ENCODE measurements at places on chromosomes 16 and 17.

DNA sequence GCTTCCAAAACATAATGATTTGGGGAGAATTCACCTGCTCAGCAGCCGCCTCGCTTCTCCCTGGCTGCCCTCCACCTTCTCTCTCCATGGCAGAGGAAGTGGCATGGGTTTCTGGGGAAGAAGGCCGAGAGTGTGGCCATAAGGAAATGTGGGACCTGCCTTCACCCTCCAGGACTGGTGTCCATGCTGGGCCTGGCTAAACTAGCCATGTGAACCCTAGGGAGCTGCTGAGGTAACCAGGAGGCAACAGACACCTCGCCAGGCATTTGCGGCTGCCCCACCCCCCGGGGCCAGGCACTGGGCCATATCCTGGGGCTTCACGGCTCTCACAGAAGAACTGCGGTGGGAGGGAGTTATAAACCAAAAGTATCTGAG lies 9.9 kb upstream of the CMTM4 start:
- DNase-seq = no peak

DNA sequence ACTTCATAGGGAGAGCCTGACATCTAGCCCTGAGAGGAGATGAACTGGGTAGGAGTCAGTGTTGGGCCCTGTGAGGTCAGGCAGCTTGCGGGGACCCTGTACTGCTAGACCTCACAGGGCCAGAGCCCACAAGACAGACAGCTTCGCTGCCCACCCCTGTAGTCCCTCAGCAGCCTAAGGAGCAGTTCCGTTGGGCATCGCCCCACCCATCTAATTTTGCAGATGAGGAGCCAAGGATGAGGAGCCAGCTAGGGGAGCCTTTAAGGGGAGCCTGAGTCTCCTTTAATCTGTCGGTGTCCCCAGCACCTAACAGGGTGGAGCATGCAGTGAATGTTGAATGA lies 755 bp upstream of the TUFM start:
- no peak for DNase-seq

DNA sequence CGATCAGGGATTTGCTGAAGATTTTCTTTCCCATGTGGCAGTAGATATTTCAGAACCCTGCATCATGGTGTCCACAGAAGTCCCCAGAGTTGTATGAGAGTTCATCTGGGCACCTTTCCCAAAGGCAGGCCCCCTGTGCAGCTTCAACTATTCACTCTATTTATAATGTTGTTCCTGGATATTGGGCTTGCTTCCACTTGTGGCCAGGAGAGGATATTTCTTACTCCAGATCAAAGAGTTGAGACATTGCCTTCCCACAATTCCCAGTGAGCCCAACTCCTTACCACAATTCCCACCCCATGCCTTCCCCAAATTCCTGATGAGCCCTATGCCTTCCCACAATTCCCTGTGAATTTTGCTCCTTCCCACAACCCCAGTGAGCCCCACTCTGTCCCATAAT lies 206.9 kb downstream of the WWOX start:
- no peak for DNase-seq

GRCh38 chr16:84827131-84827574 lies 7.4 kb downstream of the CRISPLD2 start:
- no peak for DNase-seq

DNA sequence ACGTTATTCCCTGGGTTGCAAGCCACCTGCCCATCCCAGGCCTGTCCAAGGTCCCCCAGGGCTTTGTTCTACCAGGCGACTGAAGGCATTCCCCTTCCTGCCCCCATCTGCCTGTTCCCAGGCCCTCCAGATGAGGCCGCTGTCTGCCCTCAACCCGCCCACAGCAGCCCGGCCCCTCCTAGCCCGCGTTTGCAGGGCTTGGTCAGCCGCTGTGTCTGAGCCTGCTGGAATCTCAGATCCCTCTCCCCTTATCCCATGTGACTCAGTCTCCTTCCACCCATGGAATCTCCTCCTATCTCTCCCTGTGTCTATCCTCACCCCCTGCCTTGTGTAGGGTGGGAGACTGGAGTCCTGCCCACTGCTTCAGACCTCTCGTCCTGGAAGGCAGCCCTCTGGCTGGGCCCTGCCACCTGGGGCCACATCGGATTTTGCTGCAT lies 186.0 kb upstream of the TNRC6C start:
- peak; percentile 62 for DNase-seq

- no peak for DNase-seq
Measured at GRCh38 chr17:5813357-5813756, 229.0 kb upstream of the NLRP1 start.

- no peak for DNase-seq
Measured at GRCh38 chr17:42904110-42904469, 3.5 kb downstream of the G6PC1 start.

DNA sequence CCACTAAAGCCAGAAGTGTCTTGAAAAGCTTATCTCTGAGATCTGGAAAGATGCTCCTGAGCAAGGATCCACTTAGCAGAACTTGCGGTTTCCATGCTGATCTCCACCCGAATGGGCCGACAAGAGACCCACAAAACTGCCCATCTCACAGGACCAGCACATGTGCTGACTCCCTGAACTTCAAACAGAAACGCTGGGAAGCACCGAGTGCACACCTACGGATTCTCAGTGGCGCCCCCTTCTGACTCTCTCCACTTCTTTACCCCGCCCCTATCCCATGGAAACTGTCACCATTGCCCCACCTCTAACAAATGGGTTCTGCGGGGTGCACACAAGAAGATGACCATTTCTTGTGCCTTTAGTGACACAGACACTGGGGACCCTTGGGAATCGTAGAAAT lies 21.4 kb downstream of the CDRT4 start:
- no peak for DNase-seq

DNA sequence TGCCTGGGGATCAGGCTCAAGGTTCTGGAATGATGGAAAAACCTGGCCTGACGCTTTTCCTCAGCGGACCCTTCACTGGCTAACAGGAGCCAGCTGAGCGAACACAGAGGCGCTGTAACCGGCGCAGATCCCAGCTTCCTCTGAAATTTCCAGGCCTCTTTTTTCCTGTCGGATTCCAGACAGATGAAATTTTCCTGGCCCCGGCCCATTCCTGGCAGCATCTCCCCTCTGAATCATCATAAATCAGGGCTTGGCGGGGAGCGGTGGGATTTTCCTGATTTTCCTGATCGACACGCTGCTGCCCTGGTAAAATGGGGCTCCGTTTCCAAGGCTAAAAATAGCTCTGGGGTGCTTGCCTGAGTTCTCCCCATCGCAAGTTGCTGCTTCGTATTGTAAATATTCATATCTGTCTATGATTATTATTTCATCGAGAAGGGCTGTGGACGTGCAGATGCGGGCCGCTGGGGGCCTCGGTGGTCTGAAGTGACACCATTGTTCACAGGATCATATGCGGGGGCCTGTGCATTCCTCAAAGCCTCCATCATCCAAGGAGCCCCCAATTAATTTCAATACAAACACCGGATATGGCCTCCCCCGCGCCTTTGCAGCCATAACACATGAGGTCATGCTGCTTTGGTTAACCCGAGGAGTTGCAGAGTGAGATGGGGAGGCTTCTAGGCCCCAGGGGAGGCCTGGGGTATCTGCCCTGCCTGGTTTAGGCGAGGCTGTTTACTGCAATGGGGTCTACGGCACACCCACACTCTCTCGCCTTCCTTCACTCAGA lies 45.8 kb upstream of the ETV4 start:
- no peak for DNase-seq

DNA sequence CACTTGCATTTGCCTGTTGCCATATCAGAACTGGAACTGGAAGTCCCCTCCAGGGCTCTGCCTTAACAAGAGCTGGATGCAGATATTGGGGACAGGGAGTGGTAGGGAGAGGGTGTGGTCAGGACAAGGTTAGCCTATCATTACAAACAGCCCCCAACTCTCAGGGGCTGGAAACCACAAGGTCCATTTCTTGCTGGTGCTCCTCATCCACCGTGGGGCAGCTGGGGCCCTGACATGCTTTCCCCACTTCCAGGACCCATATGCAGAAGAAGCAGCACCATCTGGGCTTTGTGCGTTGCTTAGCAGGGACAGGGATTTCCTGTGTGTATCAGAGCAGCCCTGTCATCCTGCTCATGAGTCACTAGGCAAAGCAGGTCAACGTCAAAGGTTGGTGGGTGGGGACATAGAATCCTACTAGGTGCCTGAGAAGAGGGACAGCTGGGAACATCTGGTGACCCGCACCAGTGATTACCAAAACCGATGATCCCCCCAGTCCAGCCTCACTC lies 26.9 kb downstream of the RGS9 start:
- no peak for DNase-seq

GRCh38 chr16:67977469-67978227 lies 2.7 kb downstream of the DPEP3 start:
- DNase-seq = no peak

Data from GM18507 (cell line).